ENCODE measurements at places on chromosomes 4 and X.

DNA sequence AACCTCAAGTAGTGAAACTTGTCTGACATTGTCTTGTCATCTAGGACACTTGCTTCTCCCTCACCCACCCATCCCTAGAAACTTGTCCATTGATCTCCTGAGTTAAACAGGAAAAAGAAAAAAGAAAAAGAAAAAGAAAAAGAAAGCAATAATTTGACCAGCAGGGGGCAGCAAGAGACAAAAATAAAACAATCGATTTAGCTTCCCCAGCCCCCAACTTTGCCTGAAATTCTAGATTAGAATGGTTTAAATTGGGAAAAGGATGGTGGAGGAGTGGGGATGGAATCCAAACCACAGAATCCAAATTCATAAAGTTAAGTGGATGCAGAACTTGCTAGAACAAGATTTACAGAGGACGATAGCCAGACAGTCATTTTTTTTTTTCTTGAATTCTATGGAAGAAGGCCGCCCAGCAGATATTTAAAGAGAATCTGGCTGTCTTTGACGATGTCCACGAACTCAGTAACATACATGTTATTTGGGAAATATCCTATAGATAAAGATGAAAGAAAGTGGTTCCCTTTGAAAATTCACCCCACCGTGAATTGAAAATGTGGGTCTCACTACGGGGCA lies 282.9 kb downstream of the USP46 start:
- peak; percentile 59 for DNase-seq

DNA sequence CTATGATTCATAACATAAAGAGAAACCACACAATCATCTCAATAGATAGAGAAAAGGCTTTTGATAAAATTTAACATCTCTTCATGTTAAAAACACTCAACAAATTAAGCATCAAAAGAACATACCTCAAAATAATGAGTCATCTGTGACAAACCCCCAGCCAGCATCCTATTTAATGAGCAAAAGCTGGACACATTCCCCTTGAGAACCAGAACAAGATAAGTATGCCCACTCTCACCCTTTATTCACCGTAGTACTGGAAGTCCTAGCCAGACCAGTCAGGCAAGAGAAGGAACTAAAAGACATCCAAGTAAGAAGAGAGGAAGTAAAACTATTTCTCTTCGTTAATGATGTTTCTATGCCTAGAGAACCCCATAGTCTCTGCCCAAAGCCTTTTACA lies 507.2 kb downstream of the PABPC4L start:
- no peak for DNase-seq

DNA sequence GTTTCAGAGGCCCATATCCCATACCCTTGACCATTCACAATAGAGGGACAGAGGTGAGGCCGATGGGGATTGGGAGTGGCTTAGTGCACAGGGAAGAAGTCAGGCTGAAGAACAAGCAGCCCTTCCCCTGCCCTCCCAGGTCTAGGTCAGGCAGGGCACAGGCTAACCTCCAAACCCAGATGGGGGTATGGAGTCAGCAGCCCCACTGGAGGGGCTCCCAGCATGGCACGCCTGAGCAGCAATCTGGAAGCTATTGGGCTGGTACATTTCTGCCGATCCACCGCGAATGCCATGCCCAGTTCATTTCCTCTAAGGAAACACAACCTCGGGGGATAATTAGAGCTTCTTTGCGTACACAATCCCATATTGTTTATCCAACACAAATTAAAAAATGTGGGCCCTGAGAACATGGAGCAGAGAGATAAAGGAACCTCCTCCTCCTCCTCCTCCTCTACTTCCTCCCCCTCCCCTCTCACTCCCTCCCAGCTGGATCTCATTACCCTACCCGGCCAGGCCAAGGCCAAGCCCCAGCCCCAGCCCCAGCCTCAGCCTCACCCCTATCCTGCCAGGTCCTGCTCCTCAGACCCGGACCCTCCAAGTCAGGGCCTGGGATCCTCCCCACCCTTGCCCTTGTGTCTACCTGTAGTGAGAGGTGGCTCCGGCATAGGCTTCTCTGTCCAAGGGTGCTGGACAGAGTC lies 83.0 kb downstream of the PJA1 start:
- no peak for DNase-seq

DNA sequence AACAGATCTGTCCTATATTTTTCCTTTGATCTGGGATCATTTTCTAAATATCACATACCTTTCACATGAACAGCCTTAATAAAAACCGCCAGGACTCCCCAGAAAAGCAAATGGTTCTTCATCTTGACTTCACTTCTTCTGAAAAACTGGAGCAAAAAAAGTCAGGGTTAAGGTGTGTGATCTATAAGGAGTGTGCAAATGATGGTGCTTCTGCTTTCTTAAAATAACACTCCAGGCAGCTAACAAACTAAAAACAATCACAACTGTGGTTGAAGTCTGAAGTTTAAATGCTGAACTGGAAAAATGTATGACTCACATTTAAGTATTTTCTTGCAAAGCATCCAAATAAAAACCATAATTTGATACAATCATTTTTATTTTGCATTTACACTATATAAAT lies at the start of gene JCHAIN:
Gene JCHAIN, minus strand, starts transcription at position 140 of the 400 bp plus-strand sequence. Its CDS starts 18 bp downstream, at position 122.
- DNase-seq, result no peak

- no peak for DNase-seq
Observed at GRCh38 chrX:154695911-154696675, 42.7 kb upstream of the CTAG2 start.

GRCh38 chrX:134371133-134371532 lies 88.8 kb upstream of the HPRT1 start:
- no peak for DNase-seq

DNA sequence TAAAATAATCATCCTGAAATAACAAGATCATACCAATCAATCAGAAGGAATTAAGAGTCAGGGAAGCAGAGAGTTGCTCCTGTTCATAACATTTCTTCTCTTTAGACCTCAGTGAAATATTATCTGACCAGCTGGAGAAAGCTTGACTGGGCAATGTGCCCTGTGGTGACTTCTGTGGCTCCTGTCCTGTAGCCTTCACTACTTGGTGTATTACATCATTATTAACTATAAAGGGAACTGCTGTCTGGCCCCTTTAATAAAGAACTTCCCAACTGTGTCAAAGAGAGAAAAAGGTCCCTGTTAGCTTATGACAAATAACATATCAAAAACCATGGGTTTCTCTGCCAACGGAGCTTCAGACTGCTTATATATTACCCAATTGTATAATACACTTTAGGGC lies 18.0 kb downstream of the OPHN1 start:
- no peak for DNase-seq

DNA sequence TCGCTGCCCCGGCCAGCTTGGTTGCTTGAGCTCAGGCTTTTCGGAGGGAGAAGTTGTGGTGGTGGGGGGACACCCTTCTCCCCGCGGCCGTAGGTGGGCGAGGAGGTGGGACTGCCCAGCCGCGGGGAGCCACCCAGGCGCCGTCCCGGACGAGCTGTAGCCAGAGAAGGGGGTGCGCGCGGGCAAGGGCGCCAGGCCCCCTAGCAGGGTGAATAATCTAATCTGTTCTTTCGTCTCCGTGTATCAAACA lies 3.1 kb downstream of the MID1IP1 start:
- DNase-seq, result no peak

GRCh38 chrX:155592331-155592730 lies 20.4 kb downstream of the TMLHE start:
- DNase-seq, result no peak

- no peak for DNase-seq
Observed at GRCh38 chr4:80507077-80507476, 171.5 kb downstream of the CFAP299 start.

GRCh38 chr4:155908187-155909139 lies 5.0 kb downstream of the TDO2 start:
- DNase-seq, result no peak

DNA sequence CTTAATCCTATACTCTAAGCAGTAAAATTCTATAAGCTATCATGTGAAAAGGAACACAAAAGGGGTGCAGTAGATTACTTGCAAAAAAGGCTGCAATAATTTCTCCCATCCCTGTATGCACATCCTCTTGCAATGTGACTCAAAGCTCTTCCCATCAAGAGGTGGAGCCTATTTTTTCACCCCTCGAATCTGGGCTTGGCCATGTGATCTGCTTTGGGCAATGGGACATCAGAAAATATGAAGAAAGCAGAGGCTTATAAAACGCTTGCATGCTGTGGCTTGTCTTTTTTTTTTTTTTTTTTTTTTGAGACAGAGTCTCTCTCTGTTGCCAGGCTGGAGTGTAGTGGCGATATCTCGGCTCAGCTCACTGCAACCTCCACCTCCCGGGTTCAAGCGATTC lies 33.0 kb downstream of the GEMIN8 start:
- DNase-seq, result no peak

DNA sequence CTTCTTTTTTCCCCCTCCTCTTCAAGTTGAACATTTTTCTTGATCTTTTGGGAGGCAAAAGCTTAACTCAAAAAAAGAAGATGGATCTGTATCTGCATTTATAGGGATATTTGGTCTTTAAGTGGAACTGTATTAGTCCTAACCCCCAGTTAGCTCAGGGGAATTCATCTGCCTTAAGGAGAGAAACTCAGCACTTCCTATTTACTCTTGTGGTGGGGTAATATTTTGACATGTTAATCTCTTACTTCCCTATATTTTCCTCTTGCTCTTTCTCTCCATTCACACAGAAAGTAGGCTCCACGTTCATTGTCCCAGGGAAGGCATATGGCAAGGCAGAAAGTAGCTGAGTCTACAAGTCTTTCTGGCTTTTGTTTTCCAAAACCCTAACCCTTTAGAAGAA lies 5.3 kb downstream of the LRRC66 start:
- no peak for DNase-seq

GRCh38 chrX:3713225-3713936 lies at the start of gene PRKX:
PRKX (minus strand) TSS chrX:3713649; CDS start chrX:3713253, 396 bp downstream.
- peak; percentile 67 for DNase-seq

- no peak for DNase-seq
Observed at GRCh38 chr4:26885912-26886274, 25.3 kb downstream of the STIM2 start.

DNA sequence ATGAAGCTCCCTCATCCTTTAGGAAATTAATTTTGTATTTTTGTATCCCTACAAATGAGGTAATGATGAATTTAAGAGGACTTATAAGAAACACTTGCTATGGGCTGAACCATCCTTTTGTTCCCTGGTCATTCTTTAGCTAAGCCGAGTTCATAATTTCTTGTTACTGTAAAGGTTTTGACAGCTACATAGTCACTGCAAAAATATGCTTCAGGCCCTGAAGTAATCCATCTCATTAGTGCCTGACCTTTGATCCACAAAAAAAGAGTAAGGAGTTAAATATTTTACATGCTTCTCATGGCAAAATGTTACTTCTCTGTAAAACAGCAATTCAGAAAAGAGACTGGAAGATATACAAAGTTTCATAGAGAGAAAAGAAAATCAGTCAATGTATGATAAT lies 290.6 kb upstream of the SLIT2 start:
- DNase-seq, result no peak

DNA sequence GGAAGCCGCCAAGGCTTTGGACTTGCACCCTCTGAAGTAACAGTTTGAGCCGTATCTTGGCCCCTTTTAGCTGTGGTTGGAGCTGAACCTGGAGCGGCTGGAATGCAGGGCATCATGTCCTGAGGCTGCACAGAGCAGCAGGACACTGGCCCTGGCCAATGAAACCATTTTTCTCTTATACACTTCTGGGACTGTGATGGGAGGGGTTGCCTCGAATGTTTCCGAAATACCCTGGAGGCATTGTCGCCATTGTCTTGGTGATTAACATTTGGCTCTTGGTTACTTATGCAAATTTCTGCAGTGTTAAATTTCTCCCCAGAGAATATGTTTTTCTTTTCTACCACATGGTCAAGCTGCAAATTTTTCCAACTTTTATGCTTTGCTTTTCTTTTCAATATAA lies 137.2 kb downstream of the MAGEC1 start:
- no peak for DNase-seq

DNA sequence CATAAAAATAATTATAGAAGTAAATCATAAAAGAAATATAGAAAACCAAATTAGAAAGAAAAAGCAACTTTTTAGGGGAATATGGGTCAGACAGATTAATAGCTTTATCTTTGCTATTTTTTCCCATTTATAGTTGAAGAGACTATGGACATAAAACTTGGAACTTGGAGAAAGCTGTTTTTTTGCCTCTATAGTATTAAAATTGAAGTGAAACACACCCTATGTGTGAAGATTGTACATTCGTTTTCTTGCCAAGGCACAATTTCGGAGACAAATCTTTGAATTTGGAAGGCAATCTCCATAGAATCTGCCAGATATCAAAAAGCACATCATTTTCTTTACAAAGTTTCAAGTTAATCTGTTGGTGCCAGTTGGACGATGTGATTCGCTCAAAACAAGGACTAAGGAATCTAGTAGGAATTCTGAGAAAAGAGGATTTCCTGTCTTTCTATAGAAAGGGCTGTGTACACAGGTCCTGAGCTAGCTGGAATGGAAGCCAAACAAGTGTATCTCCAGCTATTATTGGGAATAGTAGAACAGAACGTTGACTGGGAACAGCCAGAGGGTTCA lies 156.3 kb downstream of the SLC7A11 start:
- DNase-seq, result no peak

GRCh38 chr4:127000110-127000509 lies 632.6 kb upstream of the INTU start:
- no peak for DNase-seq

- DNase-seq, result no peak
Observed at GRCh38 chrX:107597264-107597663, 31.0 kb upstream of the PRPS1 start.

DNA sequence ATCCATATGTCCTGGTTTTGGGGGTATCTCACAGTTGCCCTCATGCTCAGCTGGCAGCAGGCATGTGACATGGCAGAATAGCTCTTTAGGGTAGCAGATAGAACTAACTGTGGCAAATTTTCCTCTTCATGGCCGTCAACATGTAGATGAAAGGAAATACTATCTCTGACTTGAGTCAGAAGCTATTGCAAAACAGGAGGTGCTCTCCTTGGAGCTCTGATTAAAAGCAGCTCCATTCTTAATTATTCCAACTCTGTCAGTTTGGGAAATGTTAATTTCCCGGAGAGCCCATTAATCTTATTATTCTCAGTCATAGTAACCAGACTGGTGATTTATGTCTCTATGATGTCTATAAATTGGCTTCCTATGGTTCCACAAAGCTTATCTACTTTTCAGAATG lies 18.2 kb downstream of the IL13RA1 start:
- no peak for DNase-seq

- no peak for DNase-seq
Observed at GRCh38 chr4:113576947-113577678, 184.4 kb downstream of the CAMK2D start.

DNA sequence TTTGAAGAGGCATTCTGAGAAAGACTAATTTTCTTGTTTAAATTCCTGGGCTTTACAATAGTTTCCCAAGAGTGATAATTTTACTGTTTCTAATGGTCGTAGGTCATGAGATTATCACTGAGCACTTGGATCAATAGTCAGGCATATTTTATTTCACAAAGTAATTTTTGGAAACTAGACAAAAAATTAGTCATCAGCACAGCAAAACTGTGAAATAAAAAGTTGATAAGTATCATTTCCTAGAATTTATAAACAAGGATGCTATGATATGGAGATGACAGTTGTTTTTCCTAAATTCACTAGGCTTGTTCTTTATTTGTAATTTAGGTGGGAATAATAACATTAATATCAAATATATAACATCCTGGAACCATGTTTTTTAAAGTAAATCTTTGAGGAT lies 33.0 kb downstream of the SULT1B1 start:
- DNase-seq, result no peak

GRCh38 chr4:86603311-86603885 lies 9.3 kb downstream of the PTPN13 start:
- no peak for DNase-seq

GRCh38 chr4:187558391-187558790 lies 437.2 kb upstream of the ZFP42 start:
- DNase-seq, result no peak
